ENCODE measurements at places on chromosomes 7 and 10.

DNA sequence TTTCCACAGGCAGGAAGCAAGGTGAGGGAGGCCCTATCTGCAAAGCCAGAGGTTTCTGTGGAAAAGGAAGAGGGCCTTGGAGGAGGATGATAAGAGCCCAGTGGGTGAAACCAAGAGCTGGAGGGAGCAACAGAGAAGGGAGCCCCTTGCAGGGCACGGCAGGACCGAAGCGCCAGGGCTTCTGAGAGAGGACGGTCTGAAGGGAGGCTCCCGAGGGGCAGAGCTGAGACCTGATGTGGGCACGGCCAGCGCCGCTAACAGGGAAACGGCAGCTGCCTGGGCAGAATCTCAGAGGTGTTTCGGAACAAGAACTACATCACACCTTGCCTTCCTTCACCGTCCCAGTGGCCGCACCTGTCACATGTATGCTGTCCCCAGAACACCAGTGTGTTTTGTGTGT is 144.3 kb upstream of the ADARB2 start:
- no peak for DNase-seq

GRCh38 chr10:3741688-3742461 is 43.1 kb downstream of the KLF6 start:
- no peak for DNase-seq

DNA sequence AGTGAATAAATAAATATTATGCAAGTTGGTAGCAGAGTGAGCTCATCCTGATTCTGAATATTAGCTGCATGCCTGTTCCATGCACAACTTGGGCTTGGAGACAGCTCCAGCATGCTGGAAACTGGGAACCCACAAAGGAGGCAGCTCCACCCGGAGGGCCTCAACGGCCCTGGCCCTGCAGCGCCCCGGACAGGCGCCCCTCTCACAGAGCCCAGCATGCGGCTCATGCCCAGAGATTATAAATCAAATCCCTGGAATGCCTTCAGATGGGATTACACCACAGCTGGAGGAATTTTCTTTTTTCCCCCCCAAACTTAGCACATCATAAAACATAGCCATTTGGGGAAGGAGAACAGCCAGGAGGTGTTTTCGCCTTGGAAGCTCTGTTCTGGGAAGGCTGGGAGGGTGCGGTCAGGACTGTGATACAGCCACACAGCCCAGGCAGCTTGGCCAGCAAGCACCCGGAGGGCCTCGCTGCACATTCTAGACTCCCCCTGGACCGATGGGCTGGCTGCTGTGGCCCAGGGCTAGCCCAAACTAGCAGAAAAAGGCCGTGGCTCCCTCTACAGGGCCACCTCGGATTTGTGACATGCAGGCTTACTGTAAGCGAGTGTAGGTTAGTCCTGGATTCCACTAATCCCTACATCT is 102.4 kb downstream of the PTPN20 start:
- DNase-seq = no peak

DNA sequence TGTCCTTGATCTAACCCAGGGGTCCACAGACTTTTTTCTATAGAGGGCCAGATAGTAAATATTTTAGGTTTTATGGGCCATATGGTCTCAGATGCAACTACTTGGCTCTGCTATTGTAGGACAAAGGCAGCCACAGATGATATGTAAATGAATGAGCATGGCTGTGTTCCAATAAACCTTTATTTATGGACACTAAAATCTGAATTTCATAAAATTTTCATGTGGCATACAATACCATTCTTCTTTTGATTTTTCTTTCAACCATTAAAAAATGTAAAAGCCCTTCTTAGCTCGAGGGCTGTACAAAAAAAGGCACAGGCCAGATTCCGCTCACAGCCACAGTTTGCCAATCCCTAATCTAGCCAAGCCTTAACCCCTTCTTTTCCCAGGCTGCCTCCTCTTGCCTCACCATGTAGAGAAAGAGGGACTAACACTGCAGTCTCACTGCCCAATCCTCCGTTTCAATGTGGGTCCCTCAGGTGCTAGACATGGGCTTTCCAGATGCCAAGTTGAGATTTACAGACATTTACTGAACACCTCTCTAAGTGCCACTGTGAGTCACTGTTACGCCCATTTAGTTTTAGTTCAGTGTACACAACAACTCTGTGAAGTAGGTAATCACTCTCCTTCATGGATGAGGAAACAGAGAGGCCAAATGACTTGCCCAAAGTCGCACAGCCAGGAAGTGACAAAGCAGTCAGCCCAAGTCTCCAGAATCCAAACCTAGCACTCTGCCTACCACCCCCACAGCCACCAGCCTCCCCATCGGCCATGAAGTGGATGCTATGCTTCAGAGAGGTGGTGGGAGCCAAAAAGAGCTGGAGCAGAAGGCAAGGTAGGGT is 132.6 kb upstream of the PDLIM1 start:
- no peak for DNase-seq

- DNase-seq = no peak
These were observed 28.4 kb upstream of the IFRD1 start for GRCh38 chr7:112421666-112422486.

DNA sequence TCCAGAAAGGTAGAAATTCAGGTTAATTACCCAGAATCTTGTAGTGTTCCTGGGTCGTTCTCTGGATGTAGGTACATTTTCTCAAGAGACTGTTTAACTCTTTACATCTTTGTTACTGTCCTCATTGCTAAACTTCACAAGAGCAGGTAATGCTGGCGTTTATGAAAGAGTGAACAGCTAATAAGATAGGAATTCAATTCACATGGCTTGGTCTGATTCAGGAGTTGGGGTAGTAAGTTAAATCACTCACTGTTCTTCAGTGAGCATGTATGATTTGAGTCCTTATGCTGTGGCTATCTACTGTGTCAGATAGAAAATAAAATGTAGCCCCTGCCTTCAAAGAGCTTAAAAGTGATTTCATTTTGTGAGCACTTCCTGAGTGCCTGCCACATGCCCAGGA is 480.0 kb downstream of the LRMDA start:
- no peak for DNase-seq

DNA sequence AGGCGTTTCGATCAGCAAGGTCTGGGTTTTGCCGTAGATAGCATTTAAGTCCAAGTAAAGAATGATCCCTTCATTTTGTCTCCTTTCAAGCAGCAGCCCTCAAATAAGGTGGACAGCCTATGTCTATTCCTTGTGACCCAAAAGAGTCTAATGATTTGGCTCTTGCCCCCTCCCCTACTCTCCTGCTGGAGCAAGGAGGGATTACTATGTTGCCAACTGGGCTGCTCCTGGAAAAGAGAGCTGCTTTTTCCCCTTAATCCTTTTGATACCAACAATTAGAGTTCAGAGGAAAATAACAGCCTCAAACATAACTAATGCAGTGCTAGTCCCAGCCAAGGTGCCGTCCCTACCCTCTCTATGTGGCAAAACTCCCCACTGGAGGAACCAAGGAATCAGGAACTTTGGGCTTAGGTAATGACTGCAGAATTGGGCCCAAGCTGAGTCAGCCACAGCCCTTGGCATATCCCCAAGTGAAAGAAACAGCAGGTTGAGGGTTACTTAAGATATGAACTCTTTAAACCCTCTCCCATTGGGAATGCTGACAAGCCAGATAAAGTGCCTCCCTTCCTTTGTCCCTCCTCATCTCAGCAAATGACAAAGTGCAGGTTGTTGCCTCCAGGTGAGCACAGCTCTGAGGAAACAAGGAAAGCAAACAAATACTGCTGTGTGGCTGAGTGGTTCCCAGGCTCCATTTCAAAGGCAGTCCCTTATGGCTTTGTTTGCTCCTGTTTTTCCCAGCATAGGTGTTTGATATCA is 643.7 kb downstream of the INHBA start:
- DNase-seq = no peak

GRCh38 chr7:139034855-139035585 is 822 bp downstream of the ZC3HAV1L start:
- peak; percentile 85 for DNase-seq

DNA sequence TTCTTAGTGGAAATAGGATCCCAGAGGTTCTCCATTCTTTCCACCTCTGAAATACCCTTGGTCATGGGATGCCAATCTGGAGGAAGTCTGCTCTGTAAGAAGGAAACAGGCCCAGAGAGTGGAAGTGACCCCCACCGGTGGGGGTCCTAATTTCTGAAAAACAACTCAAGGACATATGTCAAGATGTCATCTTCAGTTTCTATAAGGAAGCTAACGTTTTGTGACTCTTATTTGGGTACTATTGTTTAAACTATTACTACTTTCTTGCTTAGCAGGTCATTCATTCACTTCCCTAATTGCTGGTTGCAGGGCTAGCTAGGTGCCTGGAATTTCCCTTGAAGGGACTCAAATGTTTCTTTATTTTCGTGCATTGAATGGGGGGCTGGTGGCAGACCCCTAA is 1.9 kb upstream of the ZNF775 start:
- DNase-seq = no peak

DNA sequence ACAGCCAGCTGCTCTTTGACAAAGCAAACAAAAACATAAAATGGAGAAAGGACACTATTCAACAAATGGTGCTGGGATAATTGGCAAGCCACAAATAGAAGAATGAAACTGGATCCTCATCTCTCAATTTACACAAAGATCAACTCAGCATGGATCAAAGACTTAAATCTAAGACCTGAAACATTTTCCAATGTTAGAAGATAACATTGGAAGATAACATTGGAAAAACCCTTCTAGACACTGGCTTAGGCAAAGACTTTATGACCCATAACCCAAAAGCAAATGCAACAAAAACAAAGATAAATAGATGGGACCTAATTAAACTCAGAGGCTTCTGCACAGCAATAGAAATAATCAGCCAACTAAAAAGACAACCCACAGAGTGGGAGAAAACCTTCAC is 425.7 kb upstream of the SEMA3D start:
- DNase-seq = no peak

GRCh38 chr7:35257251-35258124 is 3.6 kb upstream of the TBX20 start:
- no peak for DNase-seq

DNA sequence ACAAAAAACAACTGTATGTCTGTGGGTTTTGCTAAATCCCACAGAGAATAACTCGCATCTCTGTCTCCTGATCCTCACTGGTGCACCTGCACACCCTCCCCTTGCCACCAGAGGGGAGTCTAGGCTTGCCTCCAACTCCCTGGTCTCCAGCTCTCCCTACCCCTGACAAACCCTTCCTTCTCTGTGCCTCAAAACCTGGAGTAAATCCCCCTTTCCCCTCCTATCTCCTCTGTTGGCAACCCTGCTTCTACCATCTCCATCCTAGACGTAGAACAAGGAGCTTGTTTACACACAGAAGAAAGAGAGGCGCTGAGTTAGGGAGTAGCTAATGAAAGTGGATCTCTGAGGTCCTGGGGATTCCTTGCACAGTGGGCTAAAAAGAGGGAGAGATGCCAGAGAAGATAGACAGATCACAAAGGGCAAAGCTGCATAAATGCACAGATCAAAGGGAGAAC is 6.0 kb downstream of the MBLAC1 start:
- DNase-seq = peak; percentile 89

DNA sequence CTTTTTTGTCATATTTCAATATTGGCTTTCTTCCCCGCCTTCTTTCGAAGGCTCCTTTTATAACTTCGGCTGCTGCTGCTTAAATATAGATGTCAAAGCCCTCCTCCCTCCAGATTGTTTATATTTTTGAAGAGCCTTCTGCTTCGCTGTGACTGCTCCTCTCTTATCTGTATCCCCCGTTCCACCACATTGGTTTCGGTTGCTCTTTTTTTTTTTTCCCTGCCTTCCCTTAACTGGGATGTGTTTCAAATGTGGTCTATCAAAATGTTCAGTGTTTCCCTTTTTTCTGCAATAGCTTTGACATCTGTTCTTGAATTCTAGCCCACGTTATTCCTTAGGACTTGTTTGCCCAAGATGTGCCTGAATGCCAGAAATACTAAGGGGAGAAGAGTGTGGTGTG is 96.4 kb downstream of the CUX1 start:
- no peak for DNase-seq

- DNase-seq = no peak
These were observed 36.1 kb downstream of the GRK5 start for GRCh38 chr10:119243488-119243887.

- peak; percentile 72 for DNase-seq
These were observed 175.1 kb downstream of the SEPTIN7 start for GRCh38 chr7:35975851-35976454.

- DNase-seq = no peak
These were observed 38.5 kb downstream of the LRRN3 start for GRCh38 chr7:111129435-111129834.

- DNase-seq = peak; percentile 35
These were observed 621.2 kb downstream of the SDK1 start for GRCh38 chr7:3922175-3922635.

DNA sequence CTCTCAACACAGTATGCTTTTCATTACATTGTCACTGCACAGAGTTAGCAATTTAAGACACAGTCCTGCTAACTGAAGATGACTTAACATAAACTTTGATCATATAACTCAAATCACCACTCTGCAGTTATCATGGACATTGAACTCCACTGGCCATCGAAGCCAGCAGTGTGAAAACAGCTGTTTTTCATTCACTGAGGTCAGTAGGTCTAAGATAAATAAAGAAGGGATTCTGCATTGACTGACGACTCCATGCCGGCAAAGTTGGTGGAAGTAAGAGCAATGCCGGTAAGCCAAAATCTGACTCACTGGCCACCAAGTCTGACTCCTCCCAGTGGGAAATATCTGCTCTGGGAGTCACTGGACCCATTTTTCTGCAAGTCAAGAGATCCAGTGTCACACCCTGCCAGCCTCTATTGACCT is 449.9 kb upstream of the ANKRD30A start:
- DNase-seq = no peak

GRCh38 chr10:86387178-86387794 is 20.7 kb upstream of the GRID1 start:
- peak; percentile 14 for DNase-seq

- DNase-seq = no peak
These were observed 94.2 kb upstream of the PHYHIPL start for GRCh38 chr10:59082249-59082648.

GRCh38 chr7:157010588-157011332 is at the start of gene MNX1:
MNX1 (minus strand) TSS chr7:157010663; CDS start chr7:157010350, 313 bp downstream.
- DNase-seq = peak; percentile 71

DNA sequence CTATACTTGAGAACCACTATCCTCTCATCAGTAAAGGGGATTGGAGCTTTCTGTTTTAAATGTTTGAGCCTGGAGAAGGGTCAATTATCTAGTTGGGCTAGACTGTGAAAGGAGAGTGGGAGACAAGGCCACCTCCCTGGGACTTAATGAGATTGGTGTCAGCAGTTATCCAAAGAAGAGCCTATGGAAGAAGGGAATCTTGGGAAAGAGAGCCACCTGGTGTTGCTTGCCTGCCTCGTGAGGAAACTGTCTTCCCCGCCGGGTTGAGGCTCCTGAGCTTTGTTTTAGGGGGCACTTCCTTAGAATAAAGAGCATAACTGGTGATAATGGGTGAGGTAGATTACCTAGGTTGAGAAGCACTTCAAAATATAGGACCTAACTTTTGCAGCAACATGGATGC is 32.0 kb upstream of the ABCB4 start:
- no peak for DNase-seq

Data from SK-N-SH (cell line).